ENCODE measurements at places on chromosomes 1 and 21.

- DNase-seq: peak; percentile 60
These were observed 1.3 kb downstream of the AHDC1 start for GRCh38 chr1:27602462-27603308.

DNA sequence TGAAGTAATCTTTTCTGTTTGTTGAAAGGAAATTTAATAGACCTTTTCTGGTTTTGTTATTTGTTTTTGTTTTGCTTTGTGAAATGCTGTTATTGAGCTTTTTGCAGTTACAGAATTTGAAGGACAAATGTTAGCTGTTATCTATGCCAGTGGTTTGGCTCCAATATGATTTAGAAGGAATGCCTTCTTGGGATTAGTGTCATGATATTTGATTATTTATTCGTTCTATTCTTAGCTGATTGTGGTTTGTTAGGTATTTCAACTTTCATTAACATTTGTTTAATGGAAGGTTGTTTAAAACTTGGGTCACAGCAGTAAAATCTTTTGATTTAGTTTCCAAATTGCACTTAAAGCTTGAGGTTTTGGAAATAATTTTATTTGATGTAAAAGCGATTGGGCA, 33.5 kb downstream of the ADGRL2 start:
- no peak for DNase-seq

DNA sequence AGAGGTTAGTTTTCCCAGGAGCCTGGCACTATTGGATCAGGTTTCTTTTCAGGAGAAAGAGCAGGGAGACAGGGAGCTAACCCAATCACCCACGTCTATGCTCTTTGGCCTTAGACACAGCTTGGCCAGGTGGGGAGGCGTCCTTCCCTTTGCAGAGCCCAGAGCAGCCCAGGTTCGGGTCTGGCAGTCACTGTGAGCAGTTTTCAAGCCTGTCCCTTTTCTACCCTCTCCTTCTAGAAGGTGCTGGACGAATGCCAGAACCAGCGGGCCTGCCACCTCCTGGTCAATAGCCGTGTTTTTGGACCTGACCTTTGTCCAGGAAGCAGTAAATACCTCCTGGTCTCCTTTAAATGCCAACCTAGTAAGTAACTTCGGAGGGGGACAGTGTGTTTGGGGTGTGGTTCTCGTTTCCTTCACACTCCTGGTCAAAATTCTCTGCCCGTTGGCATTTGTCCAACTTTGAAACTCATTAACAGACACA, 44.9 kb downstream of the EVA1C start:
- no peak for DNase-seq

DNA sequence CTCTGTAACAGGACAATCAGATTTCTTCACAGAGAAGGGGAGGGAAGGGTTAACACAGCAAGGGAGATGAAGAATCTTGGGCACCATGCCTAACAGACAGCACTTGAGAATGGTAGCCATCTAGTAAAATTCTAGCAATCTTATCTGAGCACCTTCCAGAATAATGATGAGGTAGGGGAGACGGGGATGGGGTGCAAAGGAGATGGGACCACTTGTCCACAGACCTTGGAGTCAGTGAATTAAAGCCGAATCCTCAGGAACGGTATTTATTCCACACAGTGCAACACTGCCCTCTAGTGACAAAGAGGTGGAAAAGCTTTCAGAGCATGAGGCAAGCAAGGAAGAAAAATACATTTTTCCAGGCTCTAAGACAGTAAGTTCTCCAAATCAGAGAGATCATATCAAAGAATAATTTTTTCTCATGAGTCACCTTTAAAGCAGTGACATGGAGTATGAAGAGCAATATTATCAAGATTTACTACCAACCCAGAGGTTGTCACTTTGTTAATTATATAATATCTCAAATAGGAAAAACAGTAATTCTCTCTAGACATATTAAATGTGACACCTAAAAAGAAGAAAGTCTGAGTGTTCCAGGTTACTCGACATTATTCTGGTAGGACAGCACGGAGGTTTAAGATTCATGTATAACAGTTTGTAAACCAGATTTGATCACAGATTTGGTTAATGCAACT, 43.3 kb upstream of the LPAR3 start:
- peak; percentile 87 for DNase-seq

DNA sequence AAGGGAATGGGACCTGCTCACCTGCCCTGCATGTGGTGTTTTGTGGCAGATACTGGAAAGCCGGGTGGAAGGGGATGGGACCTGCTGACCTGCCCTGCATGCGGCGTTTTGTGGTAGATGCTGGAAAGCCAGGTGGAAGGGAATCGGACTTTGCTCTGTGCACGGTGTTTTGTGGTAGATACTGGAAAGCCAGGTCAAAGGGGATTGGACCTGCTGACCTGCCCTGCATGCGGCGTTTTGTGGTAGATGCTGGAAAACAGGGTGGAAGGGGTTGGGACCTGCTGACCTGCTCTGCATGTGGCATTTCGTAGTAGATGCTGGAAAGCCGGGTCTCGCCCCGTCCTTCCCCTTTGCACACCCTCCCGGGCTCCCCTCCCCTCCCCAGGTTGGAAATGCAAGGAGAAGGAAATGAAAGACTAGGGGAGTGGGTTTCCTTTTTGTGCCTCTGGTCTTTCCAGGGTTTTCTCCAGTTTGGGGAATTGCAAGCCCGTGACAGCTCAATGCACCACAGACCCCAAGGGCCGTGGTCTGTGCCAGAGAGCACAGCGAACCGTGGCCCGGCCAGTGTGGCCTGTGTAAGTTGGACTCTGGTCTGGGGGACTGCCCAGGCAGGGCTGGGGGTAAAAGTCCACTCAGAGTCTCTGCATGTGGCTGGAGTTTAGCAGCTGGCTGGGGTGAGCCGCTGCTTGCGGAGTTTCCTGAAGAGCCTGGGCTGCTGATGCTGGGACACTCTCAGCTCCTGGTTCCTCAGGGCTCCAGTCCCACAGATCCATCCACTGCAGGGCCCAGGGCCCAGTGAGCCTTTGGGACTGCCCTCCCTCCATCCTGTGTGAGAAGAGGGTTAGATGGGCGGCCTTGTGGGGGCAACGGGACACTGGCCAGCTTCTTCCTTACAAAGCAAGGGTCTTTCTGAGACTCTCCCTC, 105.5 kb downstream of the CRYAA start:
- no peak for DNase-seq

GRCh38 chr1:207336559-207337467, 15.3 kb downstream of the CD55 start:
- DNase-seq: no peak

- DNase-seq: no peak
These were observed 54.5 kb downstream of the PAPPA2 start for GRCh38 chr1:176517484-176517883.

DNA sequence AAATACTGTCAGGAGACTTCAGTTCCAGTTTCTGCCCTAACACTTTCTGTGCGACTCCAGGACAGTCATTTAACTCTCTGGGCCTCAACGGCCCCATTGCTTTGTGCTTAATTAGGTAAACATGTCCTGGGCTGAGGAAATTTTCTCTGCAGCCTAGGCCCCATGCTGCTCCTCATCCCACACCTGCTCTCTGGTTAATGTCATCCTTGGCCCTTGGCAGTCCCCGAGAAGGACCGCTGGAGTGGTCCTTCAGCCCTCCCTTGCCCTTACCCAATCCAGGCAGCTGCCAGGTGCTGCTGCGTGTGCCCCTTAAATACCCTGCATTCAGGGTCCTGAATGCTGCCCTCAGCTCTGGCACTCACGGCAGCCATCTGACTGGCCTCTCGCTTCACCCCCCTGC, 18.7 kb downstream of the UBL4B start:
- DNase-seq: no peak

GRCh38 chr1:212669102-212669501, 30.5 kb downstream of the BATF3 start:
- no peak for DNase-seq

DNA sequence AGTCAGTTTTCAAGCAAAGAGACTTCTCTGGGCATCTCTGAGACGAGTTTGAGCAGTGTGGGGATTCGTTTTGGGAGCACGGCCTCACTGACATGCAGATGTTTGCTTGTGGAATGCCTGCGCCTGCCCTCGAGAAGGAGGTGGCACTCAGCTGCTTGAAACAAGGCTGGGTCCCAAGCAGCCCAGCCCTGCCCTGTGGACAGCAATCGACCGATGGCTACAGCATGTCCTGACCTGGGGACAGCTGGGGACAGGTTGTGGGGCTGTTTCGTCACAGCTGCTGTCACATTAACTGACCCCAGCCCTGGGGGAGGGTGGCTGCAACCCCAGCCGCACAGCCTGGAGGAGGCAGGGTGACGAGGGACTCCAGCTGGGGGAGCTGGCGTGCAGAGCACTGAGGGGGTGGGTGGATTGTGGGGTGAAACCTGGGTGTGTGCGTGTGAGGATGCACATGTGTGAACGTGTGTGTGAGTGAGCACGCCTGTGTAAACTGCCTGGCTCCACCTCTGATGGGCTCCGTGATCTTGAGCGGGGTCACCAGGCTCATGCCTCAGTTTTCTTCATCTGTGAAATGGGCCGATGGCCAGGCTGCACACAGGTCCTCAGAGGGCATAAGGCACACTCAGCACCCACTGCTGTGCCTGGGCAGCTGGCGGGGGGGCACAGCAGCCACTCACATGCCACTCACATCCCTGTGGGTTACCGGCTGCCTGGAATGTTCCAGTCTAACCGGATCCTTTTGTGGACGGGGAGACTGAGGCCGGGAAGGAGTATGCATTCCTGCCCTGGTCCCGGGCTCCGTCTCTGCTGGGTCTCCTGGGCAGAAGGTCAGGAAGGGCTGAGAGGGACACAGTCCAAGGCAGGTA, 49.3 kb downstream of the COL18A1 start:
- DNase-seq: no peak

DNA sequence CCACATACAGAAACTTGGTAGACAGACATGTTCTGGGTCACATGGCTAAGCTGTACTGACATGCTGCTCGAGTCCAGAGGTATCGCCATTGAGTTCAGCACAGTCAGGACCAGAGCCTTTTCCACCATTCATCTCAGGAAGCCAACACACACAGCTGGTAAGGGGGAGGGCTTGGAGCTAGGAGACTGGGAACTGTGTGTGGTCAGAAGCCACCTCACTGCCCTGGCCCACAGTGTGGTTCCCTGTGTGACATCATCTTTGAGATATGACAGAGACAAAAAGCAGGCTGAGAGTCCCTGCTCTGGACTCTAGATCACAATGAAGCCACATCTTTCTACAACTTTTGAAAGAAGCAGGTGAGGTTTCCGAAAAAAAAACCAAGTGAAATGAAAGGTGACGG, 107.2 kb downstream of the SIM2 start:
- no peak for DNase-seq

- no peak for DNase-seq
These were observed 126.3 kb upstream of the ATP1B1 start for GRCh38 chr1:168980180-168980579.

DNA sequence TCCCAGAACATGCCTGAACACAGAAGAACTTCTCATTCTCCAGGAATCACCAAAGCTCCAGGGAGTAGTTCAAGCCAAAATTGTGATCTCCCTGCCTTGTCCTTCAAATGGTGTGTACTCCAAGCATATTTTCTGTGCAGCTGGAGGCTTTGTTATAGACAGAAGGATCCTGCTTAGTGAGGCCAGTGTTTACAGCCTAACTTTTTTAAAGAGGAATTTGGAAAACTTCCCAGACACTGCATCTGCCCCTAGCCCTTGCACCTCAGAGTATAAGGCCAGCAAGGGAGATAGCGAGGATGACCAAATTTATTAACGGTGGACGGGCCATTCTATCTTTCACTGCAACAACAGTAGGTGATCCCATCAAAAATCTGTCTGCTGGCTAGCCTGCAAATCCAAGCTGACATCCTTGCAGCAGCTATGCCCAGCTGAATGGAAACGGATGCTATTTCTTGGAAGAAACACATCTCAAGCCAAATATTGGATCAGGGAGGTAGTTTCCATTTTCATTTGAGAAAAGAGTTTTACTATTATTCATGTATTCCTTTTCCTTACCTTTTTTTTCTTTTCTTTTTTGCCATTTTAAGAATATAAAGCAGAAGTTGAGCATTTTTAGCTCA, 249.8 kb downstream of the USH2A start:
- DNase-seq: no peak

GRCh38 chr1:15180189-15180588, 26.6 kb downstream of the TMEM51 start:
- DNase-seq: peak; percentile 86

GRCh38 chr1:178119628-178120027, 25.7 kb downstream of the RASAL2 start:
- no peak for DNase-seq

DNA sequence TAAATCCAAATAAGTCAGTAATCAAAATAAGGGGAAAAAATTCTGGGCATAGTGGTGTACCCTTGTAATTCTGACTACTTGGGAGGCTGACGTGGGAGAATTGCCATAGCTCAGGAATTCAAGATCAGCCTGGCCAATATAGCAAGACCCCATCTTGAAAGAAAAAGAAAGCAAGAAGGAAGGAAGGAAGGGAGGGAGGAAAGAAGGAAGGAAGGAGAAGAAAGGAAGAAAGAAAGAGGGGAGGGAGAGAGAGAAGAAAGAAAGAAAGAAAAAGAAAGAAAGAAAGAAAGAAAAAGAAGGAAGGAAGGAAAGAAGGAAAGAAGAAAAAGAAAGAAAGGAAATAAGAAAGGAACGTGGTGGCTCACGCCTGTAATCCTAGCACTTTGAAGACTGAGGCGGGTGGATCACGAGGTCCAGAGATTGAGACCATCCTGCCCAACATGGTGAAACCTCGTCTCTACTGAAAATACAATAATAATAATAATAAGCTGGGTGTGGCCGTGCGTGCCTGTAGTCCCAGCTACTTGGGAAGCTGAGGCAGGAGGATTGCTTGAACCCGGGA, 64.5 kb upstream of the ROR1 start:
- no peak for DNase-seq

GRCh38 chr1:16920951-16921350, 780 bp upstream of the CROCC start:
- DNase-seq: no peak

DNA sequence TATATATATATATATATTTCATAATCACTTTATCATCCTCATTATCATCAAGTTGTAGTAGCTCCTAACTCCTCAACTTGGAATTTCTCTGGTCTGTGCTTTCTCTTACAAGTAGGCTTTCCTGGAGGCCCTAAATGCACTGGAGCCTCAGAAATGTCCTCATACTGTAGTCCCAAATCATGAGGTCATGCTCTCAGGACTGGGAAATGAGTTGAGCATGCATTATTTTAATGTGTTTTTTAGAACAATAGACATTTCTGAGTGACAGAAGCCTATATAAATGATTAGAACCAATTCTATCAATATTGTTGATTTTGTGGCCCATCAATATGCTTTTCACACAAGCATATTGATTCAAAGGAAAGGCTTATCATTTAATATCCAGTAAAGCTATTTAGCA, 42.9 kb upstream of the C1orf105 start:
- no peak for DNase-seq

GRCh38 chr1:184146202-184146601, 94.7 kb downstream of the TSEN15 start:
- no peak for DNase-seq

GRCh38 chr1:174158767-174159251, 511 bp upstream of the RABGAP1L start:
- DNase-seq: no peak
